ENCODE measurements at places on chromosomes 11 and 22.

- no peak for DNase-seq
These were observed 104.6 kb upstream of the NCAM1 start for GRCh38 chr11:112856591-112856990.

DNA sequence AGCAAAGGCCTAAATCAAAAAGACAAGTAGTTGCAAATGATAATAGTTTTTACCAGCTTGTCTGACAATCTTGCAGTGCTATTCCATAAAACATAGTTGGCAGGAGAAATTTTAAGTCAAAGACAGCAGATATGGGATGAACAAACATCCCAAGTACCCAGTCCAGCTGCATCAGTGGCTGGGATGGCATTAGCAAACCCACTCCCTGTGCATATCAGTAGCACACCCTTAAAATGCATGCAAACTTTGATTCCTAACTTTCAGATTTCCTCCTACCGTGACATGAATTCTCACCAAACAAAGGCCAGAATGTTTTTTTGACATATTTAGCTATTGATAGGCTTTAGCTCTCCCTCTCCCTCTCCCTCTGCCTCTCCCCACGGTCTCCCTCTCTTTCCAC lies 27.8 kb upstream of the CCDC86 start:
- no peak for DNase-seq

GRCh38 chr11:44767421-44767820 lies 40.7 kb downstream of the TSPAN18 start:
- DNase-seq, result no peak

DNA sequence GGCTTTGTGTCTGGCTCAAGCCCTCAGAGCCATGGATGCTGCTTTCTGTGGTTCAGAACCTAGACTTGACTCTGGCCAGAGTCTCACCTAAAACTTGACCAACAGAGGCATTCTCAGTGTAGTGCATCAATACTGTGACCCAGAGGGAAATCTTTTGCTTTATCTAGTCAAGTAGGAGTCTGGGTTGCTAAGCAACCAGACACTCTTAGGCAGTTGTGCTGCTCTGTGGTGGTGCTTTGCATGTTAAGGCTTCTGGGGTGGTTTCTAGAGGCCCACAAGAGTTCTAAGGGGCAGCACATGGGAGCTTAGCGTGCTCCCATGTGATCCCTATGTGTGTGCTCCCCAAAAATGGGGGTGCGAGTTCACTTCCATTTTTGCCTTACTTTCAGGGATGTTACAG lies 224.6 kb upstream of the PLET1 start:
- peak; percentile 13 for DNase-seq

DNA sequence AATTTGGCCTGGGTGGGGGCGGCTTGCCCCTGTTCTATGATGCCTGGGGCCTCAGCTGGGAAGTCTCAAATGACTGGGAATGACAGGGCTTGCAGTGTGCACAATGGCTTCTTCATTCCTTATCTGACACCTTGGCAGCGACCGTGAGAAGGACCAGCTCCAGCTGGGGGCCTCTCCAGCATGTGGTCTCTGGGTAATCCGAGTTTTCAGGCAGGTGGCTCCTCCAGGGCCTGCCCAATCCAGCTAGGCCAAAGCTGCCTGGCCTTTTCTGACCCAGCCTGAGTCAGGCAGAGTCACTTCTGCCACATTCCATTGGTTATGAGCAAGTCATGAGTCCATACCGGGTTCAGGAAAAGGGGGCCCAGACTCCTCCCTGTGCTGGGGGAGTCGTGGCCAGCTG lies 646.0 kb downstream of the OPCML start:
- DNase-seq, result no peak

DNA sequence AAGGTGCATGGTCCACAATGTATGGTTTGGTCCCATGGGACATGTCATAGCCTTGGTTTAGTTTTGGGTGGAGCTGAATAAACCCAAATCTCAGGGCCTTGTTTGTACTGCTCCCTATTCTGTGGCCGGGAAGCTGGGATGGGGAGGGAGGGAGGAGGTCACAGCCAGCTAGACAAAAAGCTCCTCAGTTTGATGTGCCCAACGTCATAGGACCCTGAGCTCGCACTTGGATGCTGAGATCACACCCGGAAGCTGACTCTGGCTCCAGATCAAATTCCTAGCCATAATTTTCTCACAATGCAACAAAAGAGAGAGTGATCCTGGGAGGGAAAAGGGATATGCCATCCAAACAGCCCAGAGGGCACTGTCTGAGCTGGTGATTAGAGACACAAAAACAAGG lies 1.5 kb downstream of the HSPB2 start:
- peak; percentile 85 for DNase-seq

DNA sequence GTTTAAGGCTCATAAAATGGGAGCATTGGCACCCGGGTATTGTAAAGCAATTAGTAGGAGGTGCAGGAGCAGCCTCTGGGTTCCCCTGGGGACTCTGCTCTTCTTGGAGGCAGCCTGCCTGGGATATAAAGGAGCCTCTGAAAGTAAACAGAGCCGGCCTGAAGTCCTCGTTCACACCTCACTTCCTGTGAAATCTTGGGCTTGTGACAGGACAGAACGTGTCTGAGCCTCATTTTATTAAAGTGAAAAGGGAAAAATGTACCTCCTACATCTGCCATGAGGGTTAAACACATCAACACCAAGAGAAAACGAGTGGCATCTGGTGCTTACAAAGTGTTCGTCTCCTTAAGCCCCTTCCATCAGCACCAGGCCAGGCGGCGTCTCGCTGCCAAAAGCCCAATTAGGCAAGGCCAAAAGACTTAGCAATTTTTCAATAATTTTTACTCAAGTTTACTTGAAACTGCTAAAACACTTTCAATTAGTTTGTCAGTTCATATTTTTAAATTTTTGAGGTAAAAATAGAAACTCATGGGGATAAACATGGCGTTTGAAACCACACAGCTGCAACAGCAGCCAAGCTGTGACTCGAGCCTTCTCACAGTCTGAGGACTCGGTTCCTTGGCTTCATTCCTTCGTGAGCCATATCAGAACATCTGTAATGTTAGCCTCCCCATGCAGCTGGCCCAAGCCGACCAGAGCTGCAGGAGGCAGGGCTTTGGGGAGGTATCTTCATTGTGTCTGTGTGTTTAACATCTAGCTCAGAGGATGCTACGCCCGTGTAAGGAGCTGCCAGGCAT lies 33.6 kb downstream of the MAP6 start:
- DNase-seq, result no peak

DNA sequence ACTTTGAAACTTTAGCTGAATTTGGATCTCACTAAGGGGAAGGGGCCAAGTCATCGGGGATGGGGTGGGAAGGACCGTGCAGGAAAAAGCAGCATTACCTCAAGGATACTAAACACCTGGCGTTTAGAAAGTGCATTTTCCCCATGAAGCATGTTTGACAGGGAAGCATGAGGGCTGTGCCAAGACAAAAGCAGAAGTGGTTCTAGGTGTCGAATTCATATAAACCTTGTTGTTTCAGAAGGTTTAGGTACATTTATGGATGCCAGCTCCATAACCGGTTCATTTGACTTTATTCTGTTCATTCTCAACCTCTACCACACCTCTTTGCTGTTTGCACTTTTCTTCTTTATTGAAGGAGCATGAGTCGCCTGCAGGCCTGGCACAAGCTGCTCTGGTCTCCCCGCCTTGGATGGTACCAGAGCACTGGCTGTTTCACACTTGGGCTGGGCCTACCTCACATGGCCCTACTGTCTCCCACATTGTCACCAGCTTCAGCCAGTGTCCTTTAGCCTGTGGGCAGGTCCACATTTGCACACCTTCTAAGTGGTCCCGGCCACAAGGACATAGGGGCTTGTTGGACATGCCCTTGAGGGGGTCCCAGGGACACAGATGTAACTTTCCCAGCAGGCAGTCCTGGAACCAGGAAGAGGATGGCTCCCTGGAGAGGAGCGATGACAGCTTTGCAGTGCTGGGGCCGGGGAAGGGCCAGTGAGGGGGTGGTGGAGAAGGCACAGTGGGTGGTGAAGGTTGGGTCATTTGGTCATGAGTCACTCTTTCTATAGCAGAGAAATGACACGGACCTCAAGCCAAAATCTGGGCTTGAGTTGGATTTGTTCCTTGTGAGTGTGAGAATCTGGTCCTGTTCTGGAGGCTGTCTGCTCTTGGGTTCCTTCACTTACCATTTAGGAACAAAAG lies 3.2 kb upstream of the ST14 start:
- no peak for DNase-seq

GRCh38 chr11:2929950-2930703 lies 907 bp upstream of the PHLDA2 start:
- no peak for DNase-seq

DNA sequence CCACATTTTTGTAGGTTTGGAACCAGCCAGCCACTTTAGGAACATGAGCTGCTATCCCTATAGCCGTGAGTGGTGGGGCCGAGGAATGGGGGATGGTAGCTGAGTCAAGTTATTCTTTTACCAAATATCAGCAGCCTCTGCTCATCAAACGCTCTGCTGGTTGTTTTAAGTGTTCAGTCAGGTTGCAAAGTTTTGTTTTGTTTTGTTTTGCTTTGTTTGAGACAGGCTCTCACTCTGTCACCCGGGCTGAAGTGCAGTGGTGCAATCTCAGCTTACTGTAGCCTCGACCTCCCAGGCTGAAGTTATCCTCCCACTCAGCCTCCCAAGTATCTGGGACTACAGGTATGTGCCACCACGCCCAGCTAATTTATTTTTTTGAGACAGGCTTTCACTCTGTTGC lies 14.4 kb downstream of the CABIN1 start:
- DNase-seq, result no peak

DNA sequence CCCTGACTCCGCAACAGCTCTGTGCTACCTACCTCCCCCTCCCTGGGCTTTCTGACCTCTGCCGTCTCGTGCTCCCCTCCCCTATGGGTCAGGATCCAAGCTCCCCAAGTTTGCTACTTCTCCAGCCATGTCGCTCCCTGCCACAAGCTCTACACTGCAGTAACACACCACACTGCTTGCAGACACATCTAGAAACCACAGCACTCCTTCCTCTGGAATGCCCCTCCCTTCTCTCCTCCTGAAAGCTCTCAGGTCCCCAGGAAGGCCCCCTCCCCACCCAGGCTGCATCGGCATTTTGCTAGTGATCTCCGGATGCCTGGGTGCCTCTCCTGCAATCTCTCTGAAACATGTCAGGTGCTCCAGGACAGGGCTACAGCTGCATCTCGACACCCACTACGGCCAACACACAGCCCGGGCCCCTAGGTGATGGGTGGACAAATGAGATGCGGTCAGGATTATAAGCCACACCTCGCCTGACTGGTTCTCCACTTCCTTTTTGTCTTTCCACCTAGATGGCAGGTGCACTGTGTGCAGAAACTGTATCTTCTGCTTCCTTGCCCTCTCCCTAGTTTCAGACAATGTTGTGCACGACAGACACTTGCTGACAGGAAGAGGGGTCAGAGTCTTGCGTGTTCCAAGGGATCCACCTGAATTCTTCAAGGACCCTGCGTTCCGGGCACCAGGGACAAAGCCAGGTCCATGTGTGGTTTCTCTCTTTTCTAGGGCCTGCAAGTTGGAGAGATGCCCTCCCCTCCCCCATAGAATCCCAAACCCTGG lies 22.9 kb downstream of the RPUSD4 start:
- DNase-seq, result no peak

- DNase-seq, result no peak
These were observed 48.1 kb downstream of the SHANK2 start for GRCh38 chr11:71204294-71204693.

GRCh38 chr22:44522526-44523170 lies 24.6 kb upstream of the RTL6 start:
- DNase-seq, result no peak

DNA sequence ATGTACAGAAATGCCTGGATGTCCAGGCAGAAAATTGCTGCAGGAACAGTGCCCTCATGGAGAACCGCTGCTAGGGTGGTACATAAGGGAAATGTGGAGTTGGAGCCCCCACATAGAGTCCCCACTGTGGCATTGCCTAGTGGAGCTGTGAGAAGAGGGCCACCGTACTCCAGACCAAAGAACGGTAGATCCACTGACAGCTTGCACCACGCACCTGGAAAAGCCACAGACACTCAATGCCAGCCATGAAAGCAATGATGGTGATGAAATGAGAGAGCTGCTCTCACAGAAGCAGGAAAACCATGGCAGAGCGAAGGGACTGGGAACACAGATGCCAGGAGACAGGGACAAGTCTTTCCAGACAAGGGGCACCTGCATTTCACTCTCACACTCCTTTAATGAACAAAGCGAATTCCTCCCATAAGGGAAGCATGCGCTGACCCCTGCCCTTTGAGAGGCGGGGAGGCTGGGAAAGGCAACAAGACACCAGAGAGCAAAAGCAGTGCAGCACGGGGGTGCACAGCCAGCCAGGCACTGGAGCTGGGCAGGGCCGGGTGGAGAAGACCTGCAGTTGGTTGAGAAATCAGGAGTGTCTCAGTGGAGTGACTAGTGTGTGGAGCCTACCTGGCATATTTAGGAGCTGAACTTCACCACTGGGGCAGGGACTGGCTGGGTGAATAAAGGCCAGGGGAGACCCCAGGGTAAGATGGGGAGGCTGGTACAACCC lies 1025.2 kb downstream of the TBC1D22A start:
- no peak for DNase-seq

DNA sequence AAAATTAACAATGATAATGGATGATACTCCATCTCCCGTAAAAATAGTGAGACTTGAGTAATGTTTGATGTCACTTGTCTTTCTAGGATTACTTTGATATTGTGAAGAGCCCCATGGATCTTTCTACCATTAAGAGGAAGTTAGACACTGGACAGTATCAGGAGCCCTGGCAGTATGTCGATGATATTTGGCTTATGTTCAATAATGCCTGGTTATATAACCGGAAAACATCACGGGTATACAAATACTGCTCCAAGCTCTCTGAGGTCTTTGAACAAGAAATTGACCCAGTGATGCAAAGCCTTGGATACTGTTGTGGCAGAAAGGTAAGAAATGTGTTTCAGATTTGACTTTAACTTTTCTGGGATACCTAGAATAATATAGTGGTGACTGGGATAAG lies 48.0 kb upstream of the L3MBTL2 start:
- DNase-seq, result no peak

- DNase-seq, result no peak
These were observed 469.2 kb upstream of the ANO5 start for GRCh38 chr11:21723678-21724077.

DNA sequence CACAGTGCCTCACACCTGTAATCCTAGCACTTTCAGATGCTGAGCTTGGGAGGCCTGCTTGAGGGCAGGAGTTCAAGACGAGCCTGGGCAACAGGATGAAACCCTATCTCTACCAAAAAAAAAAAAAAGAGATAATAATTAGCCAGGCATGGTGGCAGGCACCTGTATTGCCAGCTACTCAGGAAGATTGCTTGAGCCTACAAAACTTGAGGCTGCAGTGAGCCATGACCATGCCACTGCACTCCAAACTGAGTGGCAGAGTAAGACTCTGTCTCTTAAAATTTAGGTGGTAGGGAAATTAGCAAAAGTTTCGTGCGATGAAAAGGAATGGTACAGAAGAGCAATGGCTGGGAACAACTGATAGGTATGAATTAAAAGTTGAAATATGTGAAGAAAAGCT lies 18.0 kb downstream of the ST13 start:
- DNase-seq, result no peak

DNA sequence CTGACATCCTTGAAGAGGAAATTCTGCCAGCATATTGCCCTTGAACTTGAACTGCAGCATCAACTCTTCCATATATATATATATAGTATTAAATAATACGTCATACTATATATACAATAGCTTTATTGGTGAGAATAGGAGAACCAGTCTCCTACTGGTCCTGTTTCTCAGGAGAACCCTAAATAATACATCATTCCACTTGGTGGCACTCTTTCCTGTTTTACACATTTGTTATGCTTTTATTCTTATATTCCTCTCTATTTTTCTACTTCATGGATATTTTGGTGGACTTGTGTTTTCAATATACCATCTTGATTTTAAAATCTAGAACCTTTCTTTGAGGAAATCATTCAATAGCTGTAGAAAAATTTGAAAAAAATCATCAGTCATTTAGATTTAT lies 193.3 kb downstream of the TRPC6 start:
- no peak for DNase-seq

GRCh38 chr11:89355646-89356045 lies 135.5 kb downstream of the NOX4 start:
- DNase-seq, result no peak
